Fibroblast of skin of left biceps (primary cell): ENCODE measurements at places on chromosomes 5 and 9.

DNA sequence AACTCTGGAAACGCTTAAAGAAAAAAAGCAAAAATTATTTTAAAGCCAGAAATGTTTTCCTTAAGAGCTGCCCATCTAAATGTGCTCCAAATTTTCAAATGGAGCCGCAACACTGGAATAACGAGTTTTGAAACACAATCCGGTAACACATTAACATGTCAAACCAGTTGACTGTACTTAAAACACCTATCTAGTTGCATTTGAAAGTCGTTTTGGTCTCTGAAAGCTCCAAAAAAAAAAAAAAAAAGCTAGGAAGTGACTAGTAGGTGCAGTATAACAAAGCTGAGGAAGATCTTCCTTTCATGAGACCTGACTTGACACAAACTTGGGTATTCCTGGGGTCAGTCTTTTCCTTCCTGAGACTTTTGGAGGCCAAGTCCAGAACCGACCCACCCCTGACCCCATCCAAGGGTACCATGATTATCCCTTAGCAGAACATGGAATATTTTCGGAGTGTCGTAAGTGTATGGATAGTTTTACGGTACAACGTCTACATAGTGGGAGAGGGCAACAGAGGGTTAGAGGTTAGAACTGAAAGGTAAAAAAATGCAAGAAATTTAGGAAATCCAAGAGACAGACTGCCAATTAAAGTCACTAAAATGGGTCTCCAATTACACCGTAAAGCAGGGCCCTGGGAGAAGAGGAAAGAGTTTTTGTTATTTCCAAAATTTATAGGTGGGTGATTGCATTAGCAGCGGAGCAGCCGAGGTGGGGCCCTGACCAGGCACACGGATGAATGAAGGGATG, 812 bp downstream of the CETN3 start:
- DNase-seq = no peak

- DNase-seq = no peak
Measured at GRCh38 chr5:35214051-35214450, 16.2 kb downstream of the PRLR start.

- no peak for DNase-seq
Measured at GRCh38 chr5:147831465-147831864, at the start of gene SPINK1. Gene SPINK1, minus strand, starts transcription at chr5:147831671. Its CDS starts 94 bp downstream, at chr5:147831577.

GRCh38 chr5:83889971-83890745, 169.5 kb upstream of the HAPLN1 start:
- no peak for DNase-seq

DNA sequence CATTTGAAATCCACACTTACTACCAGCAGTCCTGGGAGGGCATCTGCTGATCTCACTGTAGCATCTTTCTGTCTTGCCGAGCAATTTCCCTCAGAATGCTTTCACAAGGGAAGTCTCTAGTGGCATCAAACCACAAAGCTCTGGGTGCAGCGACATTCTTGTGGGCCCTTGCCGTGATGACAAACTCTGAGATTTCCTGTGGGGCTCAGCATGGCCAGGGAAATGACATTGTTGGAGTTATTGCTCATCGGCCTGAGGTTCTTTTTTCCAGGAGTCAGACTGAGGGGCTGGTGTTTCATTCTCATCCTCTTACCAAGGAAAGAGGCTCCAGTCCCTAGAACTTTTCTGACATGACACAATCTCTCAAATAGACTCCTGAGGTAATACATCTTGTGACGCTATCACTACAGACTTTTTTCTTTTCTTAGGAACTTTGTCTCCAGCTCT, 51.4 kb downstream of the PFDN1 start:
- peak; percentile 62 for DNase-seq

- DNase-seq = no peak
Measured at GRCh38 chr9:22041775-22042174, 32.7 kb upstream of the CDKN2B start.

DNA sequence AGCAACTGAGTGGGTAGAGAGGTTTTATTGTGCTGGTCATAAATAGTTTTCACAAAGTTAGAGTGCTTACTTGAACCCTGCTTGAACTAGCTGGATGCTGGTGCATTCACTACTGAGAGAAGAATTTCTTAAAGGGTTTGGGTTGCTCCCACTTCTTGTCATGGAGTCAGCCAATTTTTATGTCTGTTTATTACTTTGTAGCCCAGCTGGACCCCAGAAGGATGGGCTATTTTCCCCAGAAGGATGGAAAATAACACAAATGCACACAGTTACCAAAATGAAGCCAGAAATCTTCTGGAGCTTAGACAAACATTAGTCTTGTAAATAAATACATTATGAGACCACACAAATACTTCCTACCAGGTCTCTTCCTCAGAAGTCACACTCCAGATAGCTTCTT, 480.8 kb upstream of the TNC start:
- DNase-seq = no peak

DNA sequence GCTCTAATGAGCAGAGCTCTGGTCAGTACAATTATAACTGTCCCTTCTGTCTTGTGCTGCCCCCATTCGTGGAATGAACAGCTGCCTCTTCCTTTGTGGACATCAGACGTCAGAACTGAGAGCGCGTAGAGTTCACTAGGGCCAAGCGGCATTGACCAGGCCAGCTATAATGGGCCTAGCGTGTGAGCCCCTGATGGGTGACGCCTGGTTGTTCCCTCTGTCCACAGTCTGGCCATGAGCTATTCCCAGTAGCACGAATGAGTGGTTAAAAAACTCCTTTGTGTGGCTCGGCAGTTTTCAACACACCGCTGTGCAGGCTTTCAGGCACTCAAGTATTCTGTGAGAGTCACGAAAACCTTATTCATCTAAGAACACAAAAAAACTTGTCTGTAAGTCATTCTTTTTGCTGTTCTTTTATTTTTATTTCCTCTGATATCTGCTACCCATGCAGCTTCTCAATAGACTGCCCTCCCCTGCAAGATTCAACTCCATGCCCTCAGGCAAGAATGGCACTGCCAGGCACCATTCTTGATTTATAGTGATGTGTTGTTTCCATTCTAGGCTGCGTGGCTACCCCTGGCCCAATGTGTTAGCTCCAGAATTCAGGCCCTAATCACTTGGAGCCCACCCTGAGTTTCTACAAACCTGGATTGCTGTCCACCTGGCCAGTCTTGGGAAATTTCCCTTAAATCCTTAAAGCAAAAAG, 52.5 kb downstream of the ANKDD1B start:
- DNase-seq = no peak

- DNase-seq = no peak
Measured at GRCh38 chr9:96587338-96588315, 32.0 kb downstream of the CDC14B start.

GRCh38 chr9:129609486-129610212, 11.3 kb downstream of the C9orf50 start:
- no peak for DNase-seq

DNA sequence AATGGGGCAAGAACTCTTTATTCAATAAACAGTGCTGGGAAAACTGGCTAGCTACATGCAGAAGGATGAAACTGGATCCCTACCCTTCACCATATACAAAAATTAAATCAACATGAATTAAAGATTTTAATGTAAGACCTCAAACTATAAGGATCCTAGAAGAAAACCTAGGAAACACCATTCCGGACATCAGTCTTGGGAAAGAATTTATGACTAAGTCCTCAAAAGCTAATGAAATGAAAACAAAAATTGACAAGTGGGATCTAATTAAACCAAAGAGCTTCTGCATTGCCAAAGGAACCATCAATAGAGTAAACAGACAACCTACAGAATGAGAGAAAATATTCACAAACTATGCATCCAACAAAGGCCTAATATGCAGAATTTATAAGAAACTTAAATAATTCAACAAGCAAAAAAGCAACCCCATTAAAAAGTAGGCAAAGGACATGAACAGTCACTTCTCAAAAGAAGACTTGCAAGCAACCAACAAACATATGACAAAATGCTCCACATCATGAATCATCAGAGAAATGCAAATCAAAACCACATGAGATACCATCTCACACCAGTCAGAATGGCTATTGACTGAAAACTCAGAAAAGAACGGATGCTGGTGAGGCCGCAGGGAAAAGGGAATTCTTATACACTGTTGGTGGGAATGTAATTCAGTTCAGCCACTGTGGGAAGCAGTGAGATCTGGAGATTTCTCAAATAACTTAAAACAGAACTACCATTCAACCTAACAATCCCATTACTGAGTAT, 104.3 kb upstream of the MAP3K1 start:
- peak; percentile 76 for DNase-seq

GRCh38 chr9:134361843-134362414, 35.7 kb downstream of the RXRA start:
- no peak for DNase-seq

DNA sequence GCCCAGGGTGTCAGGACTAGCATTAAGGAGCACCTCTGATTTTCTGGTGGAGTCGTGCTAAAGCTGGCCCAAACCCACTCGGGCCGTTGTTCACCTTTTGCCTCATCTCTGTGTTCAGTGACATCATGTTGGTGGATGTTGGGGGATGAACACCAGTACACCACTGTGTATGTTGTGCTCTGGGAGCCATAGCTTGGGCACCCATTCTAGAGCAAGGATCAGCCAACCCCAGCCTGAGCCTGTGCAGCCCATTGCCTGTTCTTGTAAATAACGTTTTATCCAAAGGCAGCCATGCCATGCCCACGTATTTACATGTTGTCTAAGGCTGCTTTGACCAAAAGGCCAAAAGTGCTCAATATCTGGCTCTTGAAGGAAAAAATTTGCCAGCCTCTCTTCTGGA, 245.6 kb downstream of the FANCC start:
- no peak for DNase-seq

DNA sequence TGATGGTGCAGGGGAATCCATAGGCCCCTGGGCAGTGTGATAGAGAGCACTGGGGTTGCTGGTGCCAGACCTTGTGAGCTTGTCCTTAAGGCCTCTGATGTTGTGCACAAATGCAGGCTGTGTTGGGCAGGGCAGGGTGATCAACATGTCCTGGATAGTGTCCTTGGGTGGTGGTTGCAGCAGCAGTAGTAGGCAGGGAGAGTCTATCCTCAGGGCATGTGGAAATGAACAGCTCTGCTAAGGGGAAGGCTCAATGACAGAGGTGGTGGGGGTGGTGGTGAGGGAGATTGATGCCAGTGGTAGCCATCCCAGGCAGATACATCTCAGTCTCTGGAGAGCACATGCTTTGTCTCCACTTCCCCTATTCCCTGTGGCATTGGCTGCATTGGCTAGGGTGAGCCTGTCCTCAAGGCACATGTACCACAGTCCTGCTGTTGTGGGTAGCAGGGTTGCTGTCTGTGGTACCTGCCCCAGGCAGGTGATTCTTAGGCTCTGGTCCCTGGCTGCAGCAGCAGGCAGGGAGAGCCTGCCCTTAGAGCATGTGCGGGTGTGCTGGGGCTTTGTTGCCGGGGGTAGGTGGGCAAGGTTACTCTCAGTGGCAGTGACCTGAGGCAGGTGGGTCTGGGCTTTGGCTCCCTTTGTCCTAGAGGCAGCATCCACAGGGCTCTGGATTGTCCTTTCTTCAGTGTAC, 111.1 kb downstream of the WDR70 start:
- DNase-seq = no peak

GRCh38 chr5:122858451-122858850, 13.0 kb downstream of the SNX24 start:
- no peak for DNase-seq

- no peak for DNase-seq
Measured at GRCh38 chr9:109101810-109102209, 17.9 kb downstream of the TMEM245 start.

- DNase-seq = no peak
Measured at GRCh38 chr5:167284222-167284890, 1007.1 kb upstream of the WWC1 start.

DNA sequence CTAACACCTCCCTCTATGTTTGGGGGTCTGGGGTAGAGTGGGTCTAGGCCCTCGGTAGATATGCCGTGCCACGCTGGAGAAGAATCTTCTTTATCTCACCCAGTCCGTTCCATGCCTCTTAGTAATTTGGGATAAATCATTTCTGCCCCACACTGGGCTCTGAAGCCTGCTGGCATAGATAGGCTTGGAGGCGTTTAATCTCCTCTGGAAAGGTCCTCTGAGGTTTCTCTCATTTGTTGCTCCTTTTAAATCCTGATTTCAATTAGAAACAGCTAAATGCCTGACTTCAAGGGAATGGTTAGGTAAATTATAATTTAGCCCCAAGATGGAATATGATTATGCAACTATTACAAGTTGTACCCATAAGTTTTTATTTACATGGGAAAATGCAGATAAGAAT, 57.8 kb upstream of the AKNA start:
- DNase-seq = no peak

- no peak for DNase-seq
Measured at GRCh38 chr5:59182760-59183159, 599.9 kb downstream of the RAB3C start.

DNA sequence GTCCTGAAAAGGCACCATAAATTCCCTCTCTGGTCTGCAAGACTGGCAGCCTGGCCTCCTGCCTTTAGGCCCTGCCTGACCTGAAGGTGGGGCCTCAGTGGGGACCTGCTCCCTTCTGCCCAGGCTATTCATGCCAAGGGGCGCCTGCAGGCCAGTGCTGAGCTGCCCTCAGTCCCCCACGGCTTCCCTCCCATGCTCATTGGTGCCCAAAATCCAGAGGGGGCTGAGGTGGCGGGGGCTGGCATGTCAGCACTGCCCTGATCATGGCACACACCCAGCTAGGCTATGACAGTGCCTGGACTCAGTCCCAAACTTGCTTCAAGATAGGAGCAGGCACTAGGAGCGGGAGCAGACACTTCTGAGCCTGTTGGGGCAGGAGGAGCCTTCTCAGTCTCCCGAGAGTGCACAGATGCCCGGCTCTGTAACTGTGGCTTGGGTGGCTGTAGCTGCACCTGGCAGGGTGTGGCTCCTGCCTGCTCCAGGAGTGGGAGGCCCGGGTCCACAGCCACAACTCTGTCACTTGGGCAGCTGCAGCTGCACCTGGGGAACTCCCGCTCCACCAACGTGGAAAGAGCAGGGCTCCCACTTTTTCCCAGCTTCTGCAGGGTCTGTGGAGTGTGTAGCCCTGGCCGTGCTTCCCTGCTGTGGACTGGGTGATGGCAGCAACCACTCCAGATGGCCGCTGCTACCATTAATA, 49.0 kb downstream of the NDUFAF2 start:
- no peak for DNase-seq
